A549 treated with GW870086 at 1 μM for 4 hours (cell line): ENCODE measurements at places on chromosomes 1 and 21. TPM values are rescaled to one million over a fixed set of nuclear protein-coding genes. Genes with fewer than 3 reads are reported as not detected.

Gene LCE1A
- total RNA-seq, result not detected in 5 replicates

Gene AKT3
- total RNA-seq, result 16.8 to 24.4 TPM (median 20.7 TPM) in 5 replicates

Gene OR10J1
- total RNA-seq, result not detected in 5 replicates

Gene FCRL1
- total RNA-seq, result not detected in 5 replicates

Gene PDXK
- 210 to 366 TPM (median 342 TPM) in 5 replicates for total RNA-seq

Gene MPL
- 0.07 to 0.30 TPM in 2 of 5 replicates, not detected in the others for total RNA-seq
